Activated naive CD8-positive, alpha-beta T cell treated with anti-CD3 and anti-CD28 coated beads for 36 hours (primary cell): ENCODE measurements at places on chromosomes 13 and 19.

DNA sequence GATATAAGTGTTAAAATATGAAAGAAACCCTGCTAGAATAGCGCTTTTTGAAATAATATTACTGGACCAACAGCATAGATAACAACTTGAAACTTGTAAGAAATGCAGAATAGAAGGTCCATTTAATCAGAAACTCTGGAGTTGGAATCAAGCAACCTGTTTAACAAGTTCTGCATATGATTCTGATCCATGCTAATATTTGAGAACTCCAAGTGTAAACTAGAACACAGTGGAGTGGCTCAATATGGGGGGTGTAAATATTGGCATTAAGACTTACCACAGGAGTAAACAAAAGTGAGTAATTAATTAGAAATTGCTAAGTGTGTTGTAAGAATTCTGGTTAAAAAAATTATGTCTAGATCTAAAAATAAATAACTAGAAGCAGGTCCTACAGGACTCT lies 151.2 kb downstream of the SLITRK1 start:
- no peak for DNase-seq

GRCh38 chr13:113901231-113901630 lies 37.4 kb upstream of the GAS6 start:
- DNase-seq, result no peak

GRCh38 chr13:37164635-37165034 lies 59.2 kb upstream of the CSNK1A1L start:
- DNase-seq, result no peak

- peak; percentile 43 for DNase-seq
Observed at GRCh38 chr13:42474954-42475353, 99.0 kb upstream of the TNFSF11 start.

DNA sequence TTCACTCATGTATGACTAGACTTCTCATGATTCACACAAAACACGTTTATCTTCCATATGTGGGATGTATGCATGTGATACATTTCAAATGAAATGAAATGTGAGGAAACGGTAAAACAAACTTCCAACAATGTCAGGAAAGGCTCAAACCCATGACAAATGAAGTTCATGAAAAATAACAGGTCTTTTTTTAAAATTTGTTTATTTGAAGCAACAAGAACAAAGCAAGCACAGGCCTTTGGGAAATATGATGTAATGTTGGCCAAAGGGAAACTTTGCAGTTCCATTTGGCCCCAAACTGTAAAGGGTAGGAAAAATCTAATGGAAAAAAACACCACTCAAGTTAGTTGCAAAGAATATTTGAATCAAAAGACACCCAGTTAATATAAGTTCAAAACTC lies 463.8 kb upstream of the ARGLU1 start:
- DNase-seq, result no peak

- no peak for DNase-seq
Observed at GRCh38 chr13:110291286-110291685, 15.7 kb downstream of the COL4A1 start.

DNA sequence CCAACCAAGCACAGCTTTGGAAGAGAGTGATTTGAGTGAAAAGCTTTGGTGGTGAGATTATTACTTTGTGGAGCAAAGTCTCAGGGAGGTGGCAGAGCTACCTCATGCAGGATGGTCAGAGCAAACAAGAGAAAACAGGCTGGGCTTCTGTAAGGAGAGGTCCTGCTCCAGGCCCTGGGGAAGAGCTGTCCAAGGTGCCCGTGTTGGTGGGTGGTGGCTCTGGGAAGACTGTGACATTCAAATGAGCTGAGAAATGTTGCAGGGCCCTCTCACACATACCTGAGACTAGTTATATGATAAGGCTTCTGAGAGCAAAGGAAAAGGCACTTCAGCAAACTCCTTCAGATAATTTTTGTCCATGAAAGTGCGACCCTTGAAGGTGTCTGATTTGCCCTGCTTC lies 205.5 kb upstream of the SOX21 start:
- no peak for DNase-seq
